T-cell (primary cell): ENCODE measurements at places on chromosomes 6 and 20. TPM values are rescaled to one million over a fixed set of nuclear protein-coding genes. Genes with fewer than 3 reads are reported as not detected.

ASIP gene
- total RNA-seq, result not detected

PRR18 gene
- not detected for total RNA-seq

COL9A1 gene
- not detected for total RNA-seq

LIME1 gene
- total RNA-seq, result 144 TPM

STX11 gene
- total RNA-seq, result 12.6 TPM

DNA sequence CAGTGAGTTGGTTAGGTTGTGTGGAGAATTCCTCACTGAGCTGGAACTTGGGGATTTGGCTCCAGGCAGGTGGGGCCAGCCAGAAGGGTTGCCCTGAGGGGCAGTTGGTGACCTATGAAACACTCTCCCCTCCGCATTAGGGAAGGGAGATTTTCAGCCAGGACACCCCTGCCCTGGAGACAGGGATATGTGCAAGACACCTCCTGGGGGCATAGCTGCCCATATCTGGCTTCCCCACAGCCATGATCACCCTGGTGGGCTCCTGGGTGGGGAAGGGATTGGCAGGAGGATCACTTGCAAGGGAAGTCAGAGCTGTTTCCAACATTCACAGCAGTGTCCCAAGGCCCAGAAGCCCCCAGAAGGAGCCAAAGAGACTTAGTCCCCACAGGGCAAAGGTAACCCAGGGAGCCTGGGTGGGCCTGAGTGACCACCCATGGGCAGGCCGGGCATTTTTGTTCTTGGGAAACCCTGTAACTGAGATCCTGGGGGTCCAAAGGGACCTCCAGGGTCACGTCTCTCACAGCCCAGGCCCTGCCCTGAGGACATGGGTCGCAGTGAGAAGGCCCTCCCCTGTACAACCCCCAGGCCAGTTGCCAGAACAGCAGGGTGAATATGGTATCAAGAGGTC, 145.8 kb downstream of the MRPL14 start:
- no peaks in the 10 kb centered on the region for H3K36me3 ChIP-seq
- H3K27me3 ChIP-seq, result no peaks in the 10 kb centered on the region
- H3K4me1 ChIP-seq, result peaks cover 2% of the 10 kb centered on the region
- H3K27ac ChIP-seq, result no peak overlapping the region
- H3K4me3 ChIP-seq, result no peak overlapping the region
- DNase-seq, result no peak

GRCh38 chr6:100230953-100231316, 233.8 kb downstream of the SIM1 start:
- H3K27ac ChIP-seq, result no peak overlapping the region
- H3K36me3 ChIP-seq, result no peaks in the 10 kb centered on the region
- H3K4me3 ChIP-seq, result no peak overlapping the region
- H3K4me1 ChIP-seq, result no peaks in the 10 kb centered on the region
- peaks cover 3% of the 10 kb centered on the region for H3K27me3 ChIP-seq

- no peaks in the 10 kb centered on the region for H3K4me1 ChIP-seq
- H3K36me3 ChIP-seq, result no peaks in the 10 kb centered on the region
- no peak overlapping the region for H3K4me3 ChIP-seq
- DNase-seq, result no peak
Observed at GRCh38 chr6:166394036-166394892, 11.5 kb upstream of the MPC1 start.

GRCh38 chr6:110545081-110545872, 68.9 kb upstream of the SLC22A16 start:
- H3K4me3 ChIP-seq, result no peak overlapping the region
- no peak for DNase-seq
- no peaks in the 10 kb centered on the region for H3K27me3 ChIP-seq
- no peak overlapping the region for H3K27ac ChIP-seq

GRCh38 chr20:4886771-4887527, 114.4 kb downstream of the SLC23A2 start:
- peaks cover 40% of the 10 kb centered on the region for H3K36me3 ChIP-seq
- no peak overlapping the region for H3K27ac ChIP-seq
- H3K4me3 ChIP-seq, result no peak overlapping the region

- no peak overlapping the region for H3K27ac ChIP-seq
- H3K4me1 ChIP-seq, result peaks cover 2% of the 10 kb centered on the region
- no peak overlapping the region for H3K4me3 ChIP-seq
- DNase-seq, result no peak
- peaks cover 45% of the 10 kb centered on the region for H3K27me3 ChIP-seq
Observed at GRCh38 chr6:33976437-33977360, 169.2 kb downstream of the GRM4 start.

DNA sequence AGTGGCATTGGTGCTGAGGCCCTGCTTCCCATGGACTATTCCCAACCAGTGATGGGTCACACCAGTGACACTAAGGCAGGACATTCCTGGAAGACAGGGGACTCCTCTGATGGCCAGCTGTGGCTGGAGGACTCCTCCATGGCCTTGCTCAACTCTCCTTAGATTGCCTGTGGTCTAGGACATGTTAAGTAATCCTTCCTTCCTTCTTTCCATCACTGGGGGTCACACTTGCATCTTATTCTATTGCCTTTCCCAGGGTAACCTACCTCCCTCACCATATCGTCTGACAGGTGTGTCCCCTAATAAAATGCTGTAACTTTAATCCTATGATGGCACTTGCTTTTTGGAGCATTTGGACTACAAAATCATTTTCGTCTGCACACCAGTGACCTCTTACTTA, 24.5 kb upstream of the HLA-A start:
- H3K27ac ChIP-seq, result no peak overlapping the region
- DNase-seq, result no peak
- H3K27me3 ChIP-seq, result peaks cover 12% of the 10 kb centered on the region
- H3K4me1 ChIP-seq, result no peaks in the 10 kb centered on the region
- H3K36me3 ChIP-seq, result no peaks in the 10 kb centered on the region
- H3K4me3 ChIP-seq, result no peak overlapping the region

DNA sequence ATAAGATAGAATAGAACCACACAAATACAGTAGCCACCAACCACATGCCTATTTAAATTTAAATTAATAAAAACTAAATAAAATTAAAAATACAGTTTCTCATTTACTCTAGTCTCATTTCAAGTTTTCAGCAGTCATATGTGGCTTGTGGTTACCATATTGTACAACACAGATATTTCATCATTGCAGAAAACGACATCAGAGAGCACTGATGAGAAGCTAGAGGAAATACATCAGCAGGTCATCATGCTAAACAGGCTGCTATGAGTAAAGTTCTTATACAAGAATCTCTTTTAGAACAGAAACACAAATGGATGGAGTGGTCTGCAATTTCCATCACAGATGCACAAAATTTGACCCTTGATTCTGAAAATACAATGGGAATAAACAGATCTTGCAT, 36.6 kb downstream of the TBC1D32 start:
- peaks cover 3% of the 10 kb centered on the region for H3K36me3 ChIP-seq
- H3K27me3 ChIP-seq, result no peaks in the 10 kb centered on the region
- no peaks in the 10 kb centered on the region for H3K4me1 ChIP-seq
- H3K27ac ChIP-seq, result no peak overlapping the region
- no peak for DNase-seq
- no peak overlapping the region for H3K4me3 ChIP-seq

- no peak overlapping the region for H3K27ac ChIP-seq
- H3K4me3 ChIP-seq, result no peak overlapping the region
- no peaks in the 10 kb centered on the region for H3K4me1 ChIP-seq
Observed at GRCh38 chr20:1207293-1207878, 4.1 kb downstream of the C20orf202 start.
